Pulmonary artery endothelial cell (primary cell): ENCODE measurements at places on chromosomes 3 and 15.

- DNase-seq: peak; percentile 53
Observed at GRCh38 chr3:143307613-143308183, 188.1 kb downstream of the CHST2 start.

GRCh38 chr3:148999806-149000205 lies 8.5 kb downstream of the GYG1 start:
- no peak for DNase-seq

DNA sequence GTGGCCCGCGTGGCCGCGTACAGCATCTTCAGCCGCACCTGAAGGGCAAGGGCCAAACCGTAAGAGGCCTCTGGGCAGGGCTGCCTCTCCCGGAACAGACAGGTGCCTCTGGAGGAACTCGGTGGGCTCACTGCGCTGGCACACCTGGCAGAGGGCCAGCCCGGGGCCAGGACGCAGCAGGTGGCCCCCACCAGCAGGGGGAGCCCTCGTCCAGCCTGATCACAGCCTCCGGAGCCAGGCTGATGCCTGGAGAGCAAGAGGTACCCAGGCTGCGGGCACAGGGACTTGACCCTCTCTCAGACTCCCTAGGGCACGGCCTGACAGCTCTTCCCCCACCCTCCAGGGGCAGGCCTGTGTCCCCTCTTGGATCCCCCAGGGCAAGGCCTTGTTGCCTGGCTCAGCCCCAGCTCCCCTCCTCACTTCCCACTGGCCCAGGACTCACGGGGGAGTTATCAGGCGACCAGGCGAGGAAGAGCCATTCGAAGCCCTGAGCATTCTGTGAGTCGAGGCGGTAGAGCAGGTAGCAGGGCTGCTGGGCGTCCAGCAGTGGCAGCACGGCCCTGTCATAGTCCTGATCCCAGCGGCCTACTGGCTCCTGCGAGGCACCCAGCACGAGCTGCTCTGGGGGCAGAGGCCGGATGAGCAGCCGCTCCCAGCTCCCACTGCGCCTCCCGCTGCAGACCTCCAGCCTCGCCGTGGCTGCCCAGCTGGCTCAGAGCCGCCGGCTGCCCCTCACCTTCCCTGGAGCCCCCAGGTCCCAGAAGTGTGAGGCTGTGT lies 6.2 kb upstream of the TLR9 start:
- no peak for DNase-seq

- no peak for DNase-seq
Observed at GRCh38 chr3:77460326-77460725, 420.4 kb downstream of the ROBO2 start.

DNA sequence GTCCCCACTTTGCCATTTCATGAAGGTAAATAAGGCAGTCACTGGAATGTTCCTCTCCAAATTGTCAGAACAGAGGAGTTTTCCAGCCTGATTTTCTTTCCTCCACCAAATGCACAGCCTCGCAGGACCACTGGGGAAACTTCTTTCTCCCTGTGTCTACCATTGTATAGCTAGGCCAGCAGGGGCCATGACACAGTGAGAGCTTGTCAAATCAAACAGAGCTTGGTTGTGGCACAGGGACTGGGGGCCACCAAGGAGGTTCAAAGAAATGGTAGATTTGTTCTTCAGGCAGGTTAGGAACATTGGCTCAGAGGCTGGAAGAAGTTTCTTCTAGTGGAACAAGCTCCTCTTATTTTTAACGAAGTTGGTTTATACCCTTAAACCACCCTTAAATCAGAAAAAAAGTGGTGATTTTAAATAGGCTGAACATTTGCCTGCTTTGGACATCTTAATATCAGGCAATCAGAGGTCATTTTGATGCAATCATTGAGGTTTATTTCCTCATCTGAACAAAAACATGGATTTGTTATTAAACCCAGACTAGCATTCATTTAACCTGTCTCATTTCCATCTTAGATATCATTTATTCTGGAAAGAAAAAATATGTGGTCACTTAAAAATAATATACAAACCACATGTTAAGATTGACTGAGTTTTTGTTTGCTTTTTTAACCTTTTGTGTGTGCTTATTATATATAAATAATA lies 105.6 kb downstream of the GTPBP8 start:
- DNase-seq: no peak

- no peak for DNase-seq
Observed at GRCh38 chr3:35708394-35709271, 69.3 kb downstream of the ARPP21 start.

- no peak for DNase-seq
Observed at GRCh38 chr3:152252755-152253154, 16.0 kb upstream of the MBNL1 start.

DNA sequence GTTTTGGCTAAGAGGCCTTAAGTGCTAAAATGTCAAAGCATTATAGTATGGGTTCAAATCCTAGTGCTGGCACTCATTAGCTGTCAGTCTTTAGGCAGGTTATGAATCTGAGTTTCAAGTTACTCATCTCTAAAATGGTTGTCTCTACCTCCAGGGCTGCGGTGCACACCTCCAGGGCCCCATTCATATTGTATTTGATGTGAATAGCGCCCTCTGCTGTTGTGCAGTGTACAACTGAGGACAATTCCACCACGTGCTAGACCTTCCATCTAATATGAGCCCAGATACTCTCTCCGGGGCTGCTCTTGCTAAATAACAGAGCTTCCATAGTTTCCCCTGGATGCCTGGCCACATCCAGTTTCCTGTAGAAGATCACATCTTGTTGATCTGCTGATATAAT lies 54.3 kb downstream of the OXNAD1 start:
- DNase-seq: no peak
